ENCODE measurements at places on chromosomes 1 and 21.

- DNase-seq = no peak
Measured at GRCh38 chr1:33880305-33880704, 16.4 kb downstream of the HMGB4 start.

- DNase-seq = no peak
Measured at GRCh38 chr1:93206567-93206954, 26.0 kb downstream of the CCDC18 start.

GRCh38 chr1:52913537-52913936 is 8.0 kb downstream of the ECHDC2 start:
- DNase-seq = no peak

DNA sequence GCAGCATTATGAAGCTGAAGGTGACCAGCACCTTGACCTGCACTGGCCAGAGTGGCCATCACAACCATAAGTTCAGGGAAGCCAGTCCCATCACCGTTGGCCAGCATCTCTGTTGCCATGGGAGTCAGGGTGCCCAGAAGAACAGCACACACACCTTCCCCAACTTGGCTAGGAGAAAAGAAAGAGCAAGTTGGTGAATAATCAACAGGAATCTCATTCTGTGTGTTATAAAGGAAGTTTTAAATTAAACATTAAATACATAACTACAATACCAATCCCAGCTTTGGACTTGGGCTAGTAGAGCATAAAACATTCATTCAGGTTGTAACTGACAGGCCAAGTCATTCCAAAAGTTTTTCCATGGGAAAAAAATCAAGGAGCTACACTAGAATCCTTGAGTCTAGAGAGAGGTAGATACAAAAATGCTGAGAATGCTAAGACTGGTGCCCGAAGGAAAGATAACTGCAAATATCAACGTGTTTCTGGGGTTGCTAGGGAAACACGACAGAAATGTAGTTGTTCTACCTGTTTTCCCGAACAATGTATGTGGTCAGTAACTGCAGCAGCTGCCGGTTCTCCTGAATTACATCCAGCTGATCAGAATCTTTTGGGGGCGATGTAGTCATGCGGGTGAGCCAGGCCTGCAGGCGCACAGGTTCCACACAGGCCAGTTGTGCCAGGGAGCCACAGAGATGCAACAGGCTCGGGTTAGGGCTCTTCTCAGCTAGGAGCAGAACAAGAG is 45.6 kb downstream of the UBR4 start:
- no peak for DNase-seq

GRCh38 chr1:118997225-118997624 is 9.1 kb upstream of the TBX15 start:
- no peak for DNase-seq

- no peak for DNase-seq
Measured at GRCh38 chr1:81833722-81834121, 33.0 kb downstream of the ADGRL2 start.

- no peak for DNase-seq
Measured at GRCh38 chr1:82777240-82777639, 976.5 kb downstream of the ADGRL2 start.

DNA sequence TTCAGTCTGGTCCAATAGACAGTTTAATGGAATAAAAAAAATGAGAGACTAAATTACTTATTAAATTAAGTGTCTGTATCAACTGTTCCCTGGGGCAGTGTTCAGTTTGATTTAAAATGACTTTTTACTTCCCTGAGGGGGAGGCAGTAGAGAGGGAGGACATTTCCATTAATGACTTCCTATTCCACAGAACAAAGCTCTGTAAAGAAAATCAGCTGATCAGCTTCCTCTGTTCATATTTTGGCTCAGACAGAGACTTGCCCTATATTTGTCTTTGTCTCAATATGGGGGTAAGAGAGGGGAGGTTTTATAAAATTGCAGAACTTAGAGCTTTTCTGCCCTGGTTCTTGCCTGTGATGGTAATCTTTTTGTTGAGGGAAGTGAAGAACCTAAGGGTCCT is 8.4 kb downstream of the CFAP126 start:
- DNase-seq = no peak

DNA sequence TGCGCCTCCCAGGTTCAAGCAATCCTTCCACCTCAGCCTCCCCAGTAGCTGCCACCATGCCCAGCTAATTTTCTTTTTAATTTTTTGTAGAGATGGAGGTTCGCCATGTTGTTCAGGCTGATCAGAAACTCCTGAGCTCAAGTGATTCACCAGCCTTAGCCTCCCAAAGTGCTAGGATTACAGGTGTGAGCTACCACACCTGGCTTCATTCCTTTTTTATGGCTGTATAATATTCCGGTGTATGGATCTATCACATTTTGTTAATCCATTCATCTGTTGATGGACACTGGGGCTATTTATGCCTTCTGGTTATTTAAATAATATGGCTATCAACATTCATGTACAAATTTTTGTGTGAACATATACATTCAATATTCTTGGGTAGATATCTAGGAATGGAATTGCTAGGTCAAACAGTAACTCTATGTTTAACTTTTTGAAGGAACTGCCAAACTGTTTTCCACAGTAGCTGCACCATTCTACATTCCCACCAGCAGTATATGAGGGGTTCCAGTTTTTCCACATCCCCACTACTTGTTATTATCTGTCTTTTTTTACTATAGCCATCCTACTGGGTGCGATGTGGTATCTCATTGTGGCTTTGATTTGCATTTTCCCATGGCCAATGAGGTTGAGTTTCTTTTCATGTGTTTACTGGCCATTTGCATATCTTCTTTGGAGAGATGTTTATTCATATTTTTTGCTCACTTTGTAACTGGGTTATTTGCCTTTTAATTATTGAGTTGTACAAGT is 11.0 kb downstream of the SLC27A3 start:
- no peak for DNase-seq

GRCh38 chr1:53710584-53710983 is 28.4 kb downstream of the GLIS1 start:
- no peak for DNase-seq

GRCh38 chr1:43557744-43558245 is 27.1 kb downstream of the PTPRF start:
- DNase-seq = no peak

- DNase-seq = peak; percentile 43
Measured at GRCh38 chr1:236156512-236157208, 14.3 kb downstream of the GPR137B start.

DNA sequence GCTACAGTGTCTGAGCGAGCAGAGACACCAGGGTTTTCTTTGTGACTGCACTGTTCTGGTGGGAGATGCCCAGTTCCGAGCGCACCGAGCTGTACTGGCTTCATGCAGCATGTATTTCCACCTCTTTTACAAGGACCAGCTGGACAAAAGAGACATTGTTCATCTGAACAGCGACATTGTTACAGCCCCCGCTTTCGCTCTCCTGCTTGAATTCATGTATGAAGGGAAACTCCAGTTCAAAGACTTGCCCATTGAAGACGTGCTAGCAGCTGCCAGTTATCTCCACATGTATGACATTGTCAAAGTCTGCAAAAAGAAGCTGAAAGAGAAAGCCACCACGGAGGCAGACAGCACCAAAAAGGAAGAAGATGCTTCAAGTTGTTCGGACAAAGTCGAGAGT is 2.7 kb downstream of the ZBTB18 start:
- DNase-seq = no peak

DNA sequence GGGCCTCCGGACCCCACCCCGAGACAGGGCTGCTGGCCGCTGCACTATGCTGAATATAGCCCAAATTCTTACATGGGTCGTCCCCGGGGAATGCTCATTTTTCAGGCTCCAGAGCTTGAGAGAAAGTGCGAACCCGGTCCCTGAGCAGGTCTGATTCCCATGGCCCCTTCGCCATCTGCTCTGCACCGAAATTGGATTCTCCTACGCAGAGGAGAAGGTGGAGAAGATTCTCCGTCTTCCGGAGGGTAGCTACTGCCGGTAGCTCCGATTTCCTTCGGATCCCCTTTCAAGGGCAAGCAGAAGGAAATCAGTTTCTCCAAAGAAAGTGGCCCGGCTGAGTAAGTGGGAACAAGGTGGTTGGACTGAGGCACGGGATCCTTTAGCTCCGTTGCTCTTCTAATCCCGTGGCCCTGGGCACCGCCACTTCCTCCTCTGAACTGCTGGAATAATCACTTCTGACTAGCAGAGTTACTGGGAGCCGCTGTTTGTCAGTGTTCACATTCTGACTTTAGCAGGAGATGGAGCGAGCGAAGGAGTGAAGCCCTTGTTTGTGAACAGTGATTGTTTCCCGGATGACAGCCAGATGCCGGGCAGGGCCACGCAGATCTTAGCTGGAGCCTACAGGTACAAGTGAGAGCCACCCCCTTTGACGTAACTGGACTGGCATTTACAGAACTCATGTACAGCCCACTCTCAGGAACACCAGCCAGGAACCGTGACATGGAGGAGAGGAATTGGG is 1.1 kb upstream of the ZNF496 start:
- no peak for DNase-seq

- DNase-seq = peak; percentile 87
Measured at GRCh38 chr1:1890506-1891348, at the start of gene GNB1. TSS of gene GNB1 (minus strand) at chr1:1891087. CDS start at chr1:1825453, 65,634 bp downstream.

DNA sequence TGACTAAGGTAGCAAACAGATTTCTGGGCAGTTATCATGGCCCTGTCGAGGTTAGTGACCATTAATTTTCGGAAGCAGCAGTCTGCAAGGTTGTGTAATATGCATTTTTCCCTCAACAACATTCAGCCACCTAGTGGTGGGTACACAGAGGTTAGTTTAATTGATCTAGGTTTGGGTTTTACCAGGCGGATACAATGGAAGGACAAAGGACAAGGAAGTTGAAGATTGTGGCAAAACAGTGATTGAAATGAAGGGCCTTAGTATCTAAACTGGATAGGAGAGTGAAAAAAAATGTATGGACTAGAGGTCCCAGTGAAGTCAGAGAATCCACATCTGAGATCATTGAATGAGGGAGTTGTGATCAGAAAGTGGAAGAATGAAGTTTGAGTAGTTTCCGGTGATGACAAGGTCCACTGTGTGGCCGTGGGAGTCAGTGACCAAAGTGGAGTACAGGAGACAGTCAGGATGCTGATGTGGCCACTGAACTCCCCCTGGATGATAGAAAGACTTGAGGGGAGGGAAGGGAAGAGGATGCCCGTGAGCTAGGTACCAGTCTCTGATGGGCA is 2.8 kb downstream of the ARMH1 start:
- DNase-seq = peak; percentile 44

DNA sequence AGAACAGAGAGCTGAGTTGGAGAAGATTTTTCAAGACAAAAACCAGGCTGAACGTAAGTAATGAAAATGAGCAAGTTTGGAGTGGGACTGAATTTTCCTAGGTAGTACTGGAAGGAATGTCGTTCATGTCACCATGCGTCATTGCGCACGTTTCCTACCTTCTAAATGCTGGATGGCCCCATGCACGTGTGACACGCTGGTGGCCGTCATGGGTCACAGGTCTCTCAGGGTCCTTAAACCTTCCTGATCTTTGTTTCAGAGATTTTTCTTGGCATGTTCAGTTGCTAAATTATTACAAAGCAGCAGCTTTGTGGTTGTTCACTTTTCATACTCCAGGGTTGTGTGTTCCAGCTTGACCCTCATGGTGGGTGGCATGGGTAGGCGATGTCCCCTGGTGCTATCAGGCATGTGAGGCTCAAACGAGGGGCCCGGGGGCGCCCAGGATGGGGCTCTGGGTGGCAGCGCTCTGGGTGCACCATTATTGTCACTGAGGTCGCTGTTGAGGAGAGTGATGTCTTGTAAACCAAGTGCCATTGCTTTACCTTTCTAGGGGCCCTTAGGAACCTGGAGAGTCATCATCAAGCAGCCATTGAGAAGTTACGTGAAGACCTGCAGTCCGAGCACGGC is 25.3 kb downstream of the PCNT start:
- no peak for DNase-seq

GRCh38 chr1:152107031-152107983 is 7.9 kb downstream of the TCHH start:
- DNase-seq = no peak

DNA sequence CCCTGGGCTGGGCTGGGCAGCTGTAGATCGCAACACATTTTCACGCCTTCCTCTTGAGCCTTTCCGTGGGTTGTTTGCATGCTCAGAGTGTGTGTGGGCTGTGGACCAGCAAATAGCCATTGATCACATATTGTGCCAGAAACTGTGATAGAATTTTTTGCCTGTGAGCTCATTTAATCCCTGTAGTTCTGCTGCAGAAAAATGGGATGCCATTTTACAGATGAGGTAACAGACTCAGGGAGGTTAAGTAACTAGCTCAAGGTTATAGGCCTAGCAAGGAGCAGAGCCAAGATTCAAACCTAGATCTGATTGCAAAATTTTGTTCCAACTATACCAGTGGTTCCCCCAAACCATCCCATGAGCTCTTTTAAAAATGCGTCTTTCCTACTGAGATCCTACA is 10.5 kb downstream of the SPATA46 start:
- DNase-seq = no peak

- no peak for DNase-seq
Measured at GRCh38 chr21:37711286-37711829, 204.9 kb downstream of the KCNJ6 start.

DNA sequence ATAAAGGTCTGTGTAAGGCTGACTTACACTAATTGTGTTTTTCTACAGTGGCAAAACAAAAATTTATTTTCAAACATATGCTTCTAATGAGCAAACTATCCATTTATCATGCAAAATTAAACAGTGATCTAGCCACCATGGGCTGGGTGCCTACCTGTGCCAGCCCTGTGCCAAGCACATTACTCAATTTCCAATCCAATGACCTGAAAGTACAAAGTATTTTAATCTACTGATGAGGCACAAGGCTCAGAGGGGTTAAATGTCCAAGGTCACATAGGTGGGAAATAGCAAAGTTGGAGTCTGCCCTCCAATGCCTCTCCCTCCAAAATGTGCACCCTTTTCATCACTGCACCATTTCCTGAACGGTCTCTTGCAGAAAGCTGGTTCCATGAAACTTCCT is 279.1 kb upstream of the FMN2 start:
- no peak for DNase-seq

- no peak for DNase-seq
Measured at GRCh38 chr21:16651956-16652355, 860.9 kb upstream of the CXADR start.

DNA sequence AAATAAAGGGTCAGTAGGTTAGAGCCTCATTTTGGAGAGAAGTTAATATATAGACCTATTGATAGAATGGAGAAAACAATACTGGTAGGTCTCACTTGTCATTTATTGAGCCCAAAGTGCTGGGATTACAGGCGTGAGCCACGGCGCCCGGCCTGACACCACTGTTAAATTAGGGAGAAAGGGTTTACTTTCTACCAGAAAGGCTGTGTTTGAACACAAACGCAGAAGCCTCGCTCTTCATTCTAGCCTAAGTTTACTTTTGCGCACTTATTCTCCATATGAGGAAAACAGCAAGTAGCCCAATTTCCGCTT is 710 bp upstream of the PRPF3 start:
- DNase-seq = no peak

Data from Jurkat, Clone E6-1 (cell line).